ENCODE measurements at places on chromosomes 5 and 9.

GRCh38 chr5:176583076-176583475, 26.9 kb downstream of the GPRIN1 start:
- DNase-seq = no peak

GRCh38 chr9:38401994-38402393, 9.5 kb downstream of the ALDH1B1 start:
- no peak for DNase-seq

DNA sequence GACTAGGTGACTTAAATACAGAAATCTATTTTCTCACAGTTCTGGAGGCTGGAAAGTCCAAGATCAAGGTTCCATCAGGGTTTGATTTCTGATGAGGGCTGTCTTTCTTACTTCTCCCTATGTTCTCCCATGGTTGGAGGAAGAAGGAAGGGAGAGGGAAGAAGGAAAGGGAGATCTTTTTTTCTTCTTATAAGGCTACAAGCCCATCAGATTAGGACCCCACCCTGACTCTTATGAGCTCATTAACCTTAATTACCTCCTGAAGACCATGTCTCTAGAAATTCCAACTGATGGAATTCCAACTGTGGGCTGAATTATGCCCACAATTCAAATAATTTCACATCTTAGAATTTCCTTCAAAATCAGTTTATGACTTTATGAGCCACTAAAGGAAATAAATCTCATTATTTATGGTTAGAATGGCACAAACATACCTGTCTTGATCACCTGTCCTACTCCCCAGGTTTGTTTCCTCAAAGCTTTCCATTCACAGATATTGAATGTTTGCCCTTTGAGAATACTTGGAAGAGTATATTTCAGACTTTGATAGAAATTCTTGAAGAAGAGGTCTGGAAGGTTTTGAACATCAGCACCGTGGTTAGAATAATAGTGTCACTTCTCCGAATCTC, 7.6 kb downstream of the PPWD1 start:
- no peak for DNase-seq

DNA sequence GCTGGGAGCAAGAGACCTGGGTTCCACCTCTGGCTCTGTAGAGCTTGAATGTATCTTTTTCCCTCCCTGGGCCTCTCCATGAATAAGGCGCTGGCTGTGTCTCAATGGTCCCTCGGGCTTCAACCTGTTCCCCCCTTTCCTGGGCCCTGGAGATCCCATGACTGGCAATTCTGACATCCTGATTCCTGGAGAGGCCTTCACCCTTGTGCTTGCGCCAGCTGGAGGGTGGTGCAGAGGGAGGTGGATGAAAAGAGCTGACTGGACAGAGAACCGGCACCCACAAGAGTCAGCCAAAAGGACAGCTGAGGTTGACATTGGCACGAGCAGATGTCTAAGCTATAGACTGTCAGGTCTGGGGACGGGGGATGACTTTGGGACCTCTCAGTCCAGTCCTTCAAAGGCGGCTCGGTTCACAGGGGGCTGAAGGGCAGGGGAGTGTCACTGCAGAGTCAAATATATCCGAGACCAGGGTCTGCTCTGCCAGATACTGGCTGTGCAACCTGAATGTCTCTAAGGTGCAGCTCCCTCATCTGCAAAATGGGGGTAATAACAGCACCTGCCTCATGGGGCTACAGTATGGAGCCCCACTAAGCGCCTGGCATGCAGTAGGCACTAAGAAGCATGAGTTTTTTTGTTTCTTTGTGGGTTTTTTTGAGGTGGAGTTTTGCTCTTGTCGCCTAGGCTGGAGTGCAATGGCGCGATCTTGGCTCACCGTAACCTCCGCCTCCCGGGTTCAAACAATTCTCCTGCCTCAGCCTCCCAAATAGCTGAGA, 13.8 kb downstream of the DNM1 start:
- DNase-seq = no peak

DNA sequence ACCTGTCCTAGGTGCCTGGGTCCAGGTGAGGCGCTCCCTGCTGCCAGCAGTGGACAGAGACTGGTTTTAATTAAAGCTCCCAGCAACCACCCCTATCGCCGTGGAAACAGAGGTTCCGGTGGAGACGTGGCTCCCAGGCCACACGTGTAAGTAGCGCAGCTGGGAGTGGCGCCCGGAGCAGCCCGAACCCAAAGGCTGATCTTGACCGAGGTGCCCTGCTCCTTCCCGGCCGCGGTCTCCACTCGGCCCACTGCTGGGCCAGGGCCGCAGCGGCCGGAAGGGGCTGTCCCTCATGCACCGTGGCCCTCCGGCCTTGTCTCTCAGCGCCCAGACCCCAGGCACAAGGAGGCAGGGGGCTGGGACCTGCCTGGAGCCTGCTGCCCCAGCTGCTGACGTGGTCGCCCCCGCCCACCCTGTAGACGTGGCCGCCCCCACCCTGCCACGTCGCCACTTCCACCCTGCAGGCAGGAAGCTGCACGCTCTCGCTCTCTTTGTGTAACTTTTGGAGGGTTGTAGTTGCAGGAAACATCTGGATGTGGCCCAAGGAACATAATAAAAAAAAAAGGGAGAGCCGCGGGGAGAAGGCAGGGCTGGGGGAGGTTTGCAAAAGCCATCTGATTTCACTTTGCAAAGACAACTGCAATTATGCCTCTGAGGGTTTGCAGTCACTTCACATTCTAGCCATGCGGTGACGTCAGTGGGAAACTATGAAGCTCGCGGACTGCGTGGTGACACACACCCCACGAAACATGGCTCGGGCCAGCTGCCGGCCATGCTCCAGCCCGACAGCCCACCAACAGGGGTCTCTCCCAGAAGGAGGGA, 129.9 kb downstream of the RXRA start:
- DNase-seq = peak; percentile 64

DNA sequence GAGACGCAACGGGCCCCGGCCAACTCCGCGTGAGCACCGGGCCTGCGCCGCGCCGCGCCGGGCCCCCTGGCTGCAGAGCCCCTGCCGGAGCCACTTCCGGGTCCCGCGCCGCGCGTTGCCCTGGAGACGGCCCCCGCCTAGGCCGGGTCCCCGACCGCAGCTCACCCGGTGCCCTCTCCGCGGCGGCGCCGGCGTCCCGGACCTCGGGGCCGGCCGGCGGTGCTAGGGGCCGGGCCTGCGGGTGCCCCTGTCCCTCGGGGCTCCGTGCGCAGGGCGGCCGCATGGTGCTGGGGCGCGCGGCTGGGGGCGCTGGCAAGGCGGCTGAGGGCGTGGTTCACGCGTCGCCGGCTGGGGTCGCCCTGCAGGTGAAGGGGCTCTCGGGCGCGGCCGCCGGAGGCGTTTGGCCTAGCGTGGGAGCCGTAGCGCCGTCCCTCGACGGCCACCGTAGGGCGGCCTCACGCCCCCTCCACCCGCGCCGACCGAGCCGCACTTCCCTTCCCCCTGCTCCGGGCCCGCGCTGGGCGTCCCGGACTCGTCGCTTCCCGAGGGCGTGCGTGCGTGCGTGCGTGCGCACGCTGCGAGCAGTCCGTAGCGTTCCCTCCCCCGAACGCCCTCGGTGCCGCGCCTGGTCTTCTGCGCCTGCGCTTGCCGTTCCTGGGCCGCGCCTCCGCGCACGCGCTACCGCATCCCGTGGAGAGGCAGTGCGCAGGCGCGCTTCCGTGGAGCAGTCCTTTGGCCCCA, at the start of gene TMEM250:
Gene TMEM250, minus strand, starts transcription at position 556 of the 741 bp plus-strand sequence. CDS start 1,975 bp downstream, outside the sequence.
- peak; percentile 99 for DNase-seq

DNA sequence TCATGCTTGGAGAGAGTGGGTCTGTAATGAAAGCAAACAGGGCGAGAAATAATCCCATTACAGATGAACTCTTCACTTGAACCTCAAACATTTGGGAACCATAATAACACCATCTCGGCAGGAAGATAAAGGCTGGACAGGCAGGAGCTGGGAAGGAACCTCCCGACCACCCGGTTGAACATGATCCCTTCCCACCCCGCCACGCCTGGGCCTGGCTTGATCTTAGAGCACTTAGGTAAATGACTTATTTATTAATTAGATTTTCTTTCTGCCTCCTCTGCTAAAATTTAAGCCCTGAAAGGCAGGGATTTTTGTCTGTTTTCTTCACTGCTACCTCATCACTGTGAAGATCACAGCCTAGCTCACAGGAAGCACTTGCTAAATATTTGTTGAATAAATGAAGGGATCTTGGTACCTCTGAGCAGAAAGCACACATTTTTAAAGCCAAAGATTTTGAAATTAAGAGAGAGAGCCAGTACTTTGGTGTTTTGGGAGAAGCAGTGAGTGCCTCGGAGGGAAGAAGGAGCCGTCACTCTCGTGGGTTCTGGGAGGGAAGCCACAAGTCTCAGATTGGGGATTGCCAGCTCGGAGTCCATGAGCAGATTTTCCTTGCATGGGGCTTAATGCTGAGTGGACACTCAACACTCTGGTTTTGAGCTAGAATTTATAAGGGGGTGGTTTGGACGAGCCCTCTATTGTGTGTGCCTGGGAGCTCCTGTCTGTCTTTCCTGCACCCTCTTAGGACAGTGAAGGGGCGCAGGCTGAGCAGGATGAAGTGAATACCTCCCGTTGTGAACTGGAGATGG, 133.3 kb downstream of the MACROH2A1 start:
- no peak for DNase-seq

DNA sequence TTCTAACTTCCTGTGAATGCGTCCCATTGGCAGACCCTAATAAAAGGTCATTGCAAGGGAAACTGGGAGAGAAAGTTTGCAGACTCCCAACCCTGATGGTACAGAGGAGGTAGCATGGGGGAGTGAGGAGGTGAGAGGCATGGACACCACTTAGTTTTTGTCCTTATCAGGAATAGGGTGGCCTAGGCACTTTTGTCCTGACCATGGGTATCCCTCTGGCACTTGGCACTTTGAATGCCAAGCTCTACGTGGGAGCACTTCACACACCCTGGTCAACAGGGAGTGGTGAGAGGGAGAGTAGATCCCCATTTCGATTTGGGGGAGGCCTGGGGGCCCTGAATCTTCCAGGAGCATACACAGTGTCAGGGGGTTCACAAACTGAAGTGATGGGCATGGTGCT, 75.6 kb upstream of the SH3PXD2B start:
- no peak for DNase-seq

- no peak for DNase-seq
Measured at GRCh38 chr5:150123542-150123941, 32.1 kb downstream of the PDGFRB start.

DNA sequence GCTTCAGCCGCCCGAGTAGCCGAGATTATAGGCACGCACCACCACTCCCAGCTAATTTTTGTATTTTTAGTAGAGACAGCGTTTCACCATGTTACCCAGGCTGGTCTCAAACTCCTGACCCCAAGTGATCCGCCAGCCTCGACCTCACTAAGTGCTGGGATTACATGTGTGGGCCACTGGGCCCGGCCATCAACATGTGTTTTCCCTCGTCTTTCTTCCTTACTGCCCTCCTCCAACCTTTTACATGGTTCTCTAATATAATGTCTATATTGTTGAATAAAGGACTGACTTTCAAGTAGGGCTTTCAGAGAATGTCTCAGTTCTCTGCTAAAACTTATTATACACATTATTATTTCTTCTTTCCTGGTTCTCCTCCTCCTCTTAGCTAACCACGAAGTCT, 21.3 kb upstream of the PCAT7 start:
- DNase-seq = no peak

- no peak for DNase-seq
Measured at GRCh38 chr5:157944077-157944633, 85.2 kb upstream of the CLINT1 start.

DNA sequence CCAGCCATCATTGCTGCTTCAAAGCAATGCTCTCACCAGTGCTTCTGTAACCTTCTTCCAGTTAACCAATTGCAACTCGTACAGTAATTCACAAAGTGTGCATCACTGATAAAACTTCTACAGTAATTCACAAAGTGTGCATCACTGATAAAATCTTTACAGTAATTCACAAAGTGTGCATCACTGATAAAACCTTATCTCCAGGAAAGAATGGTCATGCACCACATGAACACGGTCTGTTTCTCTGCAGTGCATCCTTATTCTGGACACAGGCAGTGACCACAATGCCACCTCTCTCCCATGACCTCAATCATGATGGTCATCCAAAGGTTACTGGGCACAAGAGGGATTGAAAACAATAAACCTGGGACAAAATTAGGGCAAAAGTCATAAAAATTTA, 153.6 kb downstream of the TSSK1B start:
- DNase-seq = no peak

DNA sequence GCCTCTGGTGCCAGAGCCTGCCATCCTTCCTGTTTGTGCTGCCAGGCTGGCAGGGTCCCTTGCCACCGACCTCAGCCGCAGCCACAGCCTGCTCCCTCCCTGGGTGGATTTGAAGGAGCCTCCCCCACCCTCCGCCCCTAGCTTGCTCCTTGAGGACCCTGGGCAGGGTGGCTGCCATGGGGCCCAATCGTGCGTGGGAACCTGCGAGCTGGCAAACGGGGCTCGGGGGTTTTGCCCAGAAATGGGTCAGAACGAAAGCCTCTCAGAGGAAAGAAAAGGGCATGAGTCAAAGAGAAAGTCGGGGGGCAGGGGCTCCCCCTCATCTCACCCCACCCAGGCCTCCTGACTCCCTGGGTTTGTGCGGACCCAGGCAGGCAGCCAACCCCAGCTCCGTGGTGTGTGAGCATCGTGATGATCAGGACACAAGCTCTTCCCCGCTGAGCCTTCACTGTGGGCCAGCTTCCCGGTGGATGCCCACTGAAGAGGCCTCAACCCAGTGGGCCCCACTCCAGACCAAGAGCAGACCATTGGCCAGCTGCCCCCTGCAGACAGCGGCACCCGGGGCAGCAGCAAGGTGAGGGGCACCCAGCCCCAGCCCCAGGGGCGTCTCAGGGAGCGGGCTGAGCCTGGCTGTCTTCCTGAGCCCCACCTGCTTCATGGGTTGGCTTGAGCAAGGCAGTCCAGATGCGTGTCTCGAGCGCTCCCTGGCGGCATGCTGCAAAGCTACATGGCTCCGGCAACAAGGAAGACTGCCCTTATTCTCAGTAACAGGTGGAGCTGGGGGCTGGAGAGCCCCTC, 3.0 kb upstream of the FUT7 start:
- peak; percentile 82 for DNase-seq

DNA sequence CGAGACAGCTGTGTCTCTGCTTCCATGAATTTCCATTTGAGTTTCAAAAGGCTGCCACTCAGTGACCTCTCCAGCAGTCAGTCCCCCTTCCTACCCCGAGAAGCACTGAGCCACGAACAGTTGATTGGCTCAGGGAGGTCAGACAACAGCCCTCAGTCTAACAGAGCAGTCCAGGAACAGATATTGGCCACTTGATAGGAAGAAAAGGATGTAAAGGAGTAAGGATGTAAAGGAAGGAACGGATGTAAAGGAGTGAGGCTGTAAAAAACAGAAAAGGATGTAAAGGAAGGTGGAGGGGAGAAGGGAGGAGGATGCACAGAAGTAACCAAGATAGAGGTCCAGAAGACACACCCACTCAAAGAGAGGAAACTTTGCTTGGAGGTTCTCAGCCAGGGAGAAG, 3.2 kb upstream of the NR4A3 start:
- DNase-seq = no peak

DNA sequence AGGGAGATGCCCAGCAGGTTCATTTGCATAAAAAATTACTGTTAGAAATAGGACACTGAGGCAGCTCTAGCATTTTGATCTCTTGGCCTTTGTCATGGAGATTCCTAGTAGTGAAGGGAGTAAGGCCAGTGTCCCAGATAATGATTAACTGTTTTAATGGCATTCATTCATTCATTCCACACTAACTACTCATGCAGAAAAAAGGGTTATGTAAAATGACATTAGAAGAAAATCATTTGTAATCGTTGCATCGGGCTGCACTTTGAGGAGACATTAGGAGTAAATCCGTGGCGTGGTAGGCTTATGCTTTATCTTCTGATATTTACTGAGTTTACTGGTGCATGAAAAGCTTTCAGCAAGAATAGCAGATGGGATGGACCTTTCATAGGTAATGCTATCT, 82.6 kb upstream of the GRHPR start:
- no peak for DNase-seq

Measured in T-helper 1 cell (primary cell).